ENCODE measurements at places on chromosomes 6 and 20. TPM values are rescaled to one million over a fixed set of nuclear protein-coding genes. Genes with fewer than 3 reads are reported as not detected.
A peak's percentile ranks its signal among the peaks of the same experiment; 100 is the strongest.

- DNase-seq, result no peak
Measured at GRCh38 chr6:71038711-71039344, 82.0 kb upstream of the B3GAT2 start.

DNA sequence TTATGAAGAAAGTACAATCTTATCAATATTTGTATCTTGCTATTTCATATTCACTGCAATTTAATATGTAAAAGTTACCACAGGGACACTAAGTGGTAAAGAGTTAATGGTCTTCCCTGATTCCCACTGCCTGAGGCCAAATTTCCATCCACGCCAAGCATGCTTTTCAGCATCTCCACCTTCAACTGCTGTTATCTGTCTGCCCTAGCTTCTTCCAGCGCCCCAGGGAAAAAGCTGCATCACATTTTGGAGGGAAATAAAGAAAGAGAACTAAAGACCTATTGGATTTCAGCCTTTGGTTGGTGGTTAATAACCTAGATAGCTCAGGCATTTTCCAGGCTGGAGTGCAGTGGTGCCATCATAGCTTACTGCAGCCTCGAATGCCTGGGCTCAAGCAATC lies 61.3 kb upstream of the NKX2-2 start:
- no peak for DNase-seq

- no peak for DNase-seq
Measured at GRCh38 chr6:23013776-23014175, 444.4 kb downstream of the HDGFL1 start.

- no peak for DNase-seq
Measured at GRCh38 chr6:71887744-71888230, 1.4 kb downstream of the RIMS1 start.

- DNase-seq, result no peak
Measured at GRCh38 chr6:44254191-44255104, 2.9 kb downstream of the SLC35B2 start.

- no peak for DNase-seq
Measured at GRCh38 chr6:157549468-157549745, 168.4 kb downstream of the ZDHHC14 start.

DNA sequence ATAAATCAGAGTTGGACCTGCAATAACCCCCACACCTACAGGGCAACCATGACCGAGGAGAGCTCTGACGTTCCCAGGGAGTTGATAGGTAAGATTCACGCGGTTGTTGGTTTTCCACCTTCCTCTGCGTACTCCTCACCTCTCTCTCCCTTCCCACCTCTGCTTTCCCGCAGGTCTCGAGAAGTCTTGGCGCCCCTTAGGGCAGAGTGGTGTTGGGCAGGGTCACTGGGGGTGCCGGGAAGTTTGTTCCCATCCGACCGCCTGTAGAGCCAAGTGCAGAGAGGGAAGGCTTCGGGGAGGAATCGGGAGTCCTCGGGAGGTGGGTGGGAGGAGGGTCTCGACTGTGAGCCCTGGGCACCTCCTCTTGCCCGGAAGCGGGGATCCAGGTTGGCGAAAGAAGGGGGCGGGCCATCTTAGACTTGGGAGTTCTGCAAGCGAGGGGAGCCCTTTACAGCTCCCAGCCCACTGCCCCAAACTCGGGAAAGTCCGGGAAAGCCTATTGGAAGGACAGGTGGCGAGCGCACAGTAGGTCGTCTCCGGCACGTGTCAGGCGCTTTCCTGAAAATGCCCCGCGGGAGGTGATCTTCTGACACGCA lies 672 bp downstream of the CARMIL1 start:
- peak; percentile 61 for DNase-seq

DNA sequence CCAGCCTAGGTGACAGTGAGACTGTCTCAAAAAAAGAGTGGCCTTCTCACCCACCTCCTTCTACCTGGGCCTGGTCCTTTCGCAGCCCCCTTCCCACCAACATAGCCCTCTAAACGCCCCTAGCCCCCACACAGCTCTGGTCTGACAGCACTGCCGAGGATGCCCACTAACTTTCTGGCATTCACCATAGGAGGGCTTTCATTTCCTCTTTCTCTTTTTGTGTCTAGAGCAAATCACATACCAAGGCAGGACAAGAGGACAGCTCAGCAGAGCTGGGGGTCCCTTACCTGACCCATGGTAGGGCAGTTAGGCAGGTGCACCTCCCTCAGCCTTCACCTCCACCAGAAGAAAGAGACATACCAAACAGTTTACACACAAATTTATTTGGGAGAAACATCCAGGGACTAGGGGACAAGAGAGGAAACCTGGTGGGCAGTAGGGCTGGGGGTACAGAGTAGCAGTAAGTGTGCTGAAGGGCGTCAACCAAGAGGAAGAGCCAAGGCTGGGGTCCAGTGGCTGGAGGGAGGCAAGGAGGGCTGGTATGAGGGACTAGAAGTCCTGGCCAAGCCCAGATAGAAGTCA lies 4.5 kb downstream of the LY6G5C start:
- DNase-seq, result no peak

DNA sequence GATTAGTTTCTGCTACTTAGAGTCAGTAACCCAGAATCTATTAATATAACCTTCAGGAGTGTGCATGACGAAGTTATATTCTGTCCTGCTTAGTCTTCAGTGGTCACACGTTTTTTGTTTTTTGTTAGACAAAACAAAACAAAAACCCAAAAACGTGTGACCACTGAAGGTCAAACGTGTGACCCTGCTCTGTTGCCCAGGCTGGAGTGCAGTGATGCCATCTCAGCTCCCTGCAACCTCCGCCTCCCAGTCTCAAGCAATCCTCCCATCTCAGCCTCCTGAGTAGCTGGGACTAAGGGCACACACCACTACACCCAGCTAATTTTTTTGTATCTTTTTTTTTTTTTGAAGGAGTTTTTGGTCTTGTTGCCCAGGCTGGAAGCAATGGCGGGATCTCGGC lies 142.4 kb downstream of the BCAS1 start:
- no peak for DNase-seq

DNA sequence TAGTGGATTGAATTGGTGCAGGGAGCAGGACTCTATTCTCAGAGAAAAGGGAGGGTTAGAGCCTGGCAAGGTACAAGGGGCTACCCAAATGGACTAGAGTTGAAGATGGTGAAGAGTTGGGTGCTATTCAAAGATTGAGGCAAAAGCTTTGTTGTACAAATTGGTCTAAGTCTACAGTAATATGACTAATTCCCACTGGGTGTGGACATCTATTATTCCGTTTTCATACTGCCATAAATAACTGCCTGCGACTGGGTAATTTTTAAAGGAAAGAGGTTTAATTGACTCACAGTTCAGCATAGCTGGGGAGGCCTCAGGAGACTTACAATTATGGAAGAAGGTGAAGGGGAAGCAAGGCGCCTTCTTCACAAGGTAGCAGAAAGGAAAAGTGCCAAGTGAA lies 266.3 kb downstream of the TPBG start:
- no peak for DNase-seq

GRCh38 chr6:19880066-19880465 lies 42.9 kb downstream of the ID4 start:
- DNase-seq, result no peak

PKIB gene
- total RNA-seq, result 2.2 TPM

DNA sequence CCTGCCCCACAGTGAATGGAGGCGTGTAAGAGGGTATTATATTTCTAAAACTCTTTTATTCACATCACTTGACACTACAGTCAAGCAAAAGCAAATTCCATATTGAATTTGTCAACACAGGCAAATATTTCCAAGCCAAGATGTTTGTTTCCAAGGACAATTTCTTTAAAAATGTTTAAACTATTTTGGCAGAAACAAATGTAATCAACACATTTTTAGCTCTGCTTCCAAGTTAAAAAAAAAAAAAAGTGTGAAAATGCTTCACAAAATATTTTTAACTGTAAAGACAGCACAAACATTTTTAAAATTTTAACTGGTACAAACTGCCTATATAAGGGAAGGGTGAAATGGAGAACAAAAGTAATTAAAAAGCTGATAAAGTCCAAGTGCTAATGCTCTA lies 44.9 kb upstream of the DST start:
- DNase-seq, result no peak

DNA sequence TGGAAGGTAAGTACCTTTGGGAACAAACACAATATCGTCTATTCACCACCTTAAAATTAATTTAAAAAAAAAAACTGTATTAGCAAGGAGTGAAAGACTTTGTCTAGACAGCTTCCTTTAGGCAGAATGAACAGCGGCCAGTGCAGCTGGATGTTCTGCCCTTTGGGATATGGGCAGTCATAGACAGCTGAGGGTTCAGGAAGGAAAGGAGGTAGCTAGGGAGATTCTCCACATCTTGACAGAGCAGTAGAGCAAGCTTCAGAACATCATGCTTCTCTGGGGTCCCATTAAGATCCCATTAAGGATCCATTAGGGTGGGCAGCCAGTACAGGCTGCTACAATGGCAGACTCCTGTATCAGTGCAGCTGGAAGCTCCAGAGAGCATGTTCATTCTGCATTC lies 46.5 kb upstream of the PLCB4 start:
- no peak for DNase-seq

PNPLA1 gene
- total RNA-seq, result 0.22 TPM

TREML1 gene
- total RNA-seq, result 2.1 TPM

RBM24 gene
- 3.1 TPM for total RNA-seq

DNA sequence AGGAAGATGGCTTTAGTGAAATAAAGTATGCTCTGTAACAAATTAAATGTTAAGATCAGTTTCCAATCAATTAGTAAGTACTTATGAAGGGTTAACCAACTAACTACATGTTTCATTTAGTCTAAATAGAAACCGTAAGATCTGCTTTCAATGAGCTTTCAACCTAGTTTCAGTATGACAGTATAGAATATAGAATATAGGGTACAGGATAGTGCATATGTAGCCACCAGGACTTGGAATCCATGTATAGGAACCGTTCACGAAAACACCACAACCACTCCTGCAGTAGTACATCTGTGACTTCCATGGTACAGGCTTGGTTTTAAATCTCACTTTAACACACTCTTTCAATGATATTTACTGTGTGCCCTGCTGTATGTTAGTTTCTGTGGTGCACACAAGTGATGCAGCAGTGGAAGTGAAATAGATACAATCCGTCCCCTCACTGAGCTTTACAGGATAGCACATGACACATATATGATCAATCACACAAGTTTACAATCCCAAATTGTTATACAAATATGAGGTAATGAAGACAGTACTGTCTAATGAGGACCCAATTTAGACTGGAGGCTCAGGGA lies 479.7 kb upstream of the MARCKS start:
- no peak for DNase-seq

DNA sequence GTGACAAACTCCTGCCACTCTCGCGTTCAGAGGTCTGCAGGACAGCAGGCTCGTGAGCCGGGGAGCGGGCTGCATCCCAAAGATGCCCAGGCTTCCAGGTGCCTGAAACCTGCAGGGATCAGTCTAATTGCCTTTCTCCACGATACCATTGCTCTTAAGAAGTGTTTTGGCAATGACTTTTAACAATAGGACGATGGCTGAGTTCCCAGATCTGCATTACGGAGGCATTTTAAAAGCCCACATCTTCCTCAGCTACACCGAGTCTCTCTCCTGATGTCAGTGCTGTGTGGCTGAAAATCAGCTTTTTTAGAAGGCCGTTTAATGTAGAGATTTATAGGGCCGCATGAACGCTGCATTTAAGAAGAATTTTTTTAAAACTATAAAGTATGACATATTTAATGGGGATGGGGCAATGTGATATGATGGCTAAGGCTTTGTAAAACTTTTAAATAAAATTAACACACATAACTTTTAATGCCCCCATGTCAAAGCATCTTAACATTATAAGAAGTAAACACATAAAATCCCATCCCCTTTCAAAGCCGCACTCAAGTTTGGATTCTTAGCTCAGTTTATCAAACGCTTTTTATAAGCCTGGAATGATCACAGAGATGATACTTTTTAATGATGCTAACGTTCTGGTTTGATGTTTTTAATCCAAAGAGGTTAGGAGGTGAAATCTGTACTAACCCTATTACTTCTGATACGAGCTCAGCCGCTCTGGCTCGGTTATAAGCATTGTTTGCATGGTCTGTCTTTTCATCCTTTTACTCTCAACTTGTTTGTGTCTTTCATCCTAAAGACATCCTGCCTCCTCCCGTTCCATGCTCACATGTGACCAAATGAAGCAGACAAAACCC lies 386.0 kb downstream of the SMOC2 start:
- DNase-seq, result no peak

GRCh38 chr6:154986787-154987235 lies 8.3 kb upstream of the TIAM2 start:
- DNase-seq, result no peak

GRCh38 chr6:152909241-152909640 lies 73.6 kb downstream of the FBXO5 start:
- no peak for DNase-seq

CST5 gene
- total RNA-seq, result not detected

- DNase-seq, result no peak
Measured at GRCh38 chr6:20433321-20433720, 31.6 kb downstream of the E2F3 start.

GRCh38 chr6:155351273-155352129 lies 37.2 kb upstream of the TFB1M start:
- no peak for DNase-seq

GRCh38 chr6:75183099-75183541 lies 22.7 kb downstream of the COL12A1 start:
- no peak for DNase-seq

BPIFB2 gene
- total RNA-seq, result not detected

GRCh38 chr6:169141671-169142537 lies 111.7 kb downstream of the THBS2 start:
- no peak for DNase-seq

PDYN gene
- not detected for total RNA-seq

RBBP8NL gene
- not detected for total RNA-seq

- no peak for DNase-seq
Measured at GRCh38 chr20:49519777-49520359, 37.4 kb upstream of the KCNB1 start.

BNIP5 gene
- not detected for total RNA-seq

WFDC10A gene
- not detected for total RNA-seq

- DNase-seq, result no peak
Measured at GRCh38 chr20:22771706-22772105, 187.3 kb upstream of the FOXA2 start.

GRCh38 chr6:125853168-125853567 lies 62.4 kb downstream of the NCOA7 start:
- DNase-seq, result no peak

DNA sequence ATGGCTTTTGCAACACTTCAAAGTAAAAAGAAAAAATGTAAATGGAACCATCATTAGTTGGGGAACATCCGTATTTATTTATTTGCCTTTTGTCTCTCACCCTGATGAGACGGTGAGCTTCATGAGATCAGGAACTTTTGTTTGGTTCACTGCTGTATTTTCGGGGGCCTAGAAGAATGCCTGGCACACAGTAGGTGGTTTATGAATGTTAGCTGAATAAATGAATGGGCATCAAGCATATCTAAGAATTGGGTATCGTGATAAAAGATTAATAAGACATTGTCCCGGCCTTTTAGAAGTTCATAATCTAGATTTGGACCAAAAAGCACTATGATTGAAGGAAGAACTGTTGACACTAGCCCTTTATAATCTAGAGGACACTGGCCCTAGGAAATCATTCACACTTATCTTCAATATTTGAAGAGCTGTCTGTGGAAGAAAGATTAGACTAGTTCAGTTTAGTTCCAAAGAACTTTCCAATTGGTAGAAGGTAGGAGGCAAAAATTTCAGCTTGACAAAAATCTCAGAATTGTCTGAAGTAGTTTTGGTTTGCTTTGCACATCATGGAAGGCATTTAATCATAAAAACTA lies 70.3 kb upstream of the CD83 start:
- DNase-seq, result no peak

RAET1L gene
- total RNA-seq, result not detected

- DNase-seq, result no peak
Measured at GRCh38 chr6:23350752-23351453, 775.1 kb upstream of the NRSN1 start.

ENPP5 gene
- total RNA-seq, result 1.9 TPM

FRMD1 gene
- 25.5 TPM for total RNA-seq

ZSCAN23 gene
- total RNA-seq, result 6.5 TPM

GRCh38 chr6:94177429-94177828 lies 758.1 kb upstream of the EPHA7 start:
- DNase-seq, result no peak

GJA10 gene
- total RNA-seq, result not detected
